ENCODE measurements at places on chromosomes 16 and 17. TPM values are rescaled to one million over a fixed set of nuclear protein-coding genes. Genes with fewer than 3 reads are reported as not detected.

SRP68 gene
- total RNA-seq: 169 TPM

NAGPA gene
- 11.4 TPM for total RNA-seq

TADA2A gene
- 43.2 TPM for total RNA-seq

MYLK3 gene
- 0.23 TPM for total RNA-seq

FOXL1 gene
- total RNA-seq: not detected

All from activated CD4-positive, alpha-beta T cell treated with anti-CD3 and anti-CD28 coated beads, Interleukin-2, amount 10 ng/mL, durations not matched to agents 24 days and 14 days (primary cell).